GF-D8 (cell line): ENCODE measurements at places on chromosomes 5 and 9.

DNA sequence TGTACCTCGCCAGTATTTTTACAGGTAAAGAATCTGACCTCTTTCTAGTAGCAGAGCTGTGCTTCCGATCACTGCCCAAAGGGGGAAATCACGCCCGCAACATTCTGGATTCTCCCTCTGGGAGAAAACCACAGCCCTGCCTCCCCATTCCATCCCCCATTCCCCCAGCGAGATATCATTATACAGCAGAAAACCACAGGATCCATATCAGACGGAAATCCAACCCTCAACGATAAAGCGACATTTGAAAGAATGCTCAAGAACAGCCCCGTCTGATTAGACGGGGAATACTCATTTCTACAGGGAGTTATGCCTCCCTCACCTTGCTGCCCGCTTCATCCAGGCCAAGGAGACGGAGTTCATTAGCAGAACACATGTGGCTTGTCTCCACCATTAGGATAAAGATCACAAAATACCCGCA is 172.8 kb downstream of the COL23A1 start:
- DNase-seq: no peak

- DNase-seq: no peak
Measured at GRCh38 chr5:142644127-142644526, 41.8 kb downstream of the FGF1 start.

- DNase-seq: no peak
Measured at GRCh38 chr9:128893354-128893753, 11.4 kb downstream of the LRRC8A start.

- no peak for DNase-seq
Measured at GRCh38 chr9:92724528-92725265, 39.9 kb downstream of the BICD2 start.

DNA sequence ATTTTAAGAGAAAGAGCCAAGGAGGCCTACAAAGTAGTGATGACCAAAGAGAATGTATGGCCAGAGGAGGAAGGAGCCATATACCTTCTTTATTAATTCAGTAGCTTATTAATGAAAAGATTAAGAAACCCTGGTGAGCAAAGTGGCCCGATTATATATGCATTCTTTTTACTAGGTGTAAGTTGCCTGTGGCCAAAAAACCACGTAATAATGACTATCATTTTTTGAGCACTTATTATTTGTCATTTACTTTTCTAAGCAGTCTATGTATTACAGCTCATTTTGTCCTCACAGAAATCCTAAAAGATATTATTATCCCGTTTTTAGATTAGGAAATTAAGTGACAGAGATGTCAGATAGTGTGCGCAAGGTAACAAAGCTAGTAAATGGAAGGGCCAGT is 3.0 kb downstream of the CWC27 start:
- DNase-seq: no peak
